ENCODE measurements at places on chromosomes 16 and 17.
A peak's percentile ranks its signal among the peaks of the same experiment; 100 is the strongest.

DNA sequence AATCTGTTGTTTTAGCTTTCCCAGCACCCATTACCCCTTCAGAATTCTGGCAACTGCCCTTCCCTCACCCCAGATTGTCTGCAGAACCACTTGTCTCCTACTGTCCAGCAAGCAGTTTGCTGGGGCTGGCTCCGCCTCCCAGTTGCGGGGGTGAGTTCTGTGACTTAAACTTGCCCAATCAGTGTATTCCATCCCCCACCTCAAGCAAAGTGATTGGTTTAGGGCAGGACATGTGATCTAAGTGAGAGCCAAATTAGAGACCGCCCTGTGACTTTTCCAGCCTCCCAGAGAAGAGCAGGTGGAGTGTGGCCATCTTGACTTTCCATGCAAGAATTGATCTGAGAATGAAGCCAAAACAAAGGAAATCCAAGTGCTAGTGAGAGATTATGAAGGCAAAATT, 22.7 kb upstream of the SRCIN1 start:
- DNase-seq: no peak

- DNase-seq: no peak
These were observed 87.2 kb downstream of the LITAF start for GRCh38 chr16:11499295-11500089.

DNA sequence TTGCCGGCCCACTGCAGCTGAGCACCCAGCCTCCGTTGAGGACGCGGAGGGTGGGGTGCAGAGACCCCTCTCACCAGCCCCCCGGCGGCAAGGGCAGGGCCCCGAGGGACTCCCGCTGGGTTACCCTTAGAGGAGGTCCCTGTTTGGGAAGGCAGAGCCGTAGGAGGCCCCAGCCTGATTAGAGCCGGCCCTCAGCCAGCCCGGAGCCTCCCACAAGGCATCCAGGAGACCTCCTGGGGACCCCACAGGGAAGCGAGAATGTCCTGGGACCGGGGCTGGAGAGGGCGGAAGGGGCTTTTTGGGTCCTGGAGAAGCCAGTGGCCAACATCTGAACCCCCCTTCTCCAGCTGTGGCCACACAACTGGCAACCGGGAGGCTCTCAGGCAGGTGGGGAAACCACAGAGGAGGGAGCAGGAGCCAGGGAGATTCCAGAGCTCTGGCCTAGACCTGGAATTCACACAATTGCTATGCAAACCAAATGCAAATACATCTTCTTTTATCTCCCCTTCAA, 21.7 kb upstream of the SP6 start:
- DNase-seq: no peak

- no peak for DNase-seq
These were observed 17.9 kb downstream of the SNX29 start for GRCh38 chr16:11994143-11995119.

GRCh38 chr17:1724869-1725641, 551 bp downstream of the WDR81 start:
- no peak for DNase-seq

DNA sequence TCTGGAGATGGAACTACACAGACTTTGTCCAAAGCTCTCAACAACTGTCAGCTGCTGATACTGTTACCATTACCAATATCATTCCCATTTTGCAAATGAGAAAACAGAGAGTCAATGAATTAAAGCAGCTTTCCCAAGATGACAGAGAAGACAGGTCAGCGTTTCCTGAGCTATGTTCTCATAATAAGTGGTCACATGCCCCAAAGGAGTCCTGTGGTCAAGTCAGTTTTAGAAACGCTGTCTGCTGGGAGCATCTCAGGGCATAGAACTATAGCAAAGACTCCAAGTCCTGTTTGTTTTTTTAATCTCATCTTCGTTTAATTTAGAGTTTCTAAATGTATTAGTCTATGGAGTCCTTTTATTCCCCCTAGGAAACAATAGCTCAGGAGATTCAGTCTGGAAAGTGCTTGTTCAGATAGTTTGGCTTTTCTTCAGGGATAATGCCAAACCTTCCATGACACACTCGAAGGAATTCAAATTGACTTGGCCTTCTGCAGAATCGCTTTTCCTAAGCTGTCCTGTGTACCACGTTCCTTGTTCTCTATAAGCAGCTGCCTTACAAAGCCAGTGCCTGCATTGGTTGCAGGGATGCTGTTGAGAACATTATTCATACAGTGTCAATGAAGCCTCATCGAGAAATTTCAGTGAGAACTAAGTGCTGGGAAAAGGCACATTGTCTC, 12.1 kb downstream of the CCDC42 start:
- no peak for DNase-seq

- DNase-seq: no peak
These were observed 74.1 kb downstream of the ASIC2 start for GRCh38 chr17:33218698-33219601.

- no peak for DNase-seq
These were observed 231.2 kb downstream of the PRKCA start for GRCh38 chr17:66533572-66533971.

- peak; percentile 60 for DNase-seq
These were observed at the start of gene MPP2 for GRCh38 chr17:43907425-43907981. TSS of gene MPP2 (minus strand) at chr17:43907536. CDS start at chr17:43904460, 3,076 bp downstream.

GRCh38 chr16:70258946-70259345, 7.2 kb upstream of the EXOSC6 start:
- no peak for DNase-seq

DNA sequence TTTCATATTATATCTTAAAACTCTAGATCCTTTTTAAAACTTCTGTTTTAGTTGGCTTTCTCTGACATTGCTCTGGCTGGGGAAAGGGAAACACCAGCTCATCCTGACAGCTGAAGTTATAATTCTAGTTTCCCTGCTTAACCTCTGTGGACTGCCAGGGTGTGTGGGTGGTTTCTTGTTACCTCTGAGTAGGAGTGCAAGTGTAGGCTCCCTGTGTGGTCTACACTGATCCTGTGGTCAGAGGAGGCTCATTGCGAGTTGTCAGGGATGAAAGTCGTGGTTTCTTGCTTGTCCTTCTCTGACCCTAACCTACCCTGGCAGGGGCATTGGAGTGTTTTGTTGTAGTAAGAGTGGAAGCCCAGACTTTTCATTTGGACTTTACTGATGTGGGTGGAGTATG, 221.0 kb downstream of the UTP18 start:
- no peak for DNase-seq

GRCh38 chr17:39667262-39667944, 850 bp upstream of the PNMT start:
- no peak for DNase-seq

- no peak for DNase-seq
These were observed 274.2 kb upstream of the SOX9 start for GRCh38 chr17:71846561-71847110.

DNA sequence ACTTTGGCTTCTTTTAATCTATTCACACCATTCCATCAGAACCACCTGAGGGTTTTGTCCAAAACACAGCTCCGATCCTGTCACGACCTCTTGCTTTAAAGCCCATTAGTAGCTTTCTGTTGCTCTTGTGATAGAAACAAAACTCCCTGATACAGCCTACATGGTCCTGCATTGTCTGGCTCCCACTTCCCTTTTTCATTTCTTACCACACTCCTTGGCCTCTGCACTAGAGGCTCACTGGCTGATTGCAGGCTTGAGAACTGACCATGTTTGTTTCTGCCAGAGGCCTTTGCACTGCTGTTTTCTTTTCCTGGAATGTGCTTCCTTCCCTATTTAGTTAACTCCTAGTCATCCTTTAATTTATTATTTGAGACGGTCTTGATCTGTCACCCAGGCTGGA, 23.7 kb downstream of the IST1 start:
- no peak for DNase-seq

GRCh38 chr17:21272881-21273792, 11.4 kb upstream of the MAP2K3 start:
- no peak for DNase-seq

DNA sequence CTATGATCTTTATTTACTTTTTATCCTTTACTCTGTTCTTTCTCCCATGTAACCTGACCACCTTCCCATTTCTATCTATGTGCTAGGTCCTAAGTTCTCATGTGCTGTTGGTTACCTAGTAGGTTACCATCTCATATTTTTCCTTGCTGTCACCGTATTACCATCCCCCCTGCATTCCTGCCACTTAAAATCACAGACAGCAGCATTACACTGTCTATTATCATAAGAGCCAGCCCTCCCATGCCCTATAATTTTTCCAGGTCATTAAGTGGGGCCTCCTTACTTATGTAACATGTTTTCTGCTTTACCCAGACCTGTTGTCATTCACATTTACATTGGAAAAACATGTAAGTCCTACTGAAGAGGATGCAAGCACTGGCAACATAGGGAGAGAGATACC, 202.9 kb downstream of the HS3ST3A1 start:
- DNase-seq: no peak

DNA sequence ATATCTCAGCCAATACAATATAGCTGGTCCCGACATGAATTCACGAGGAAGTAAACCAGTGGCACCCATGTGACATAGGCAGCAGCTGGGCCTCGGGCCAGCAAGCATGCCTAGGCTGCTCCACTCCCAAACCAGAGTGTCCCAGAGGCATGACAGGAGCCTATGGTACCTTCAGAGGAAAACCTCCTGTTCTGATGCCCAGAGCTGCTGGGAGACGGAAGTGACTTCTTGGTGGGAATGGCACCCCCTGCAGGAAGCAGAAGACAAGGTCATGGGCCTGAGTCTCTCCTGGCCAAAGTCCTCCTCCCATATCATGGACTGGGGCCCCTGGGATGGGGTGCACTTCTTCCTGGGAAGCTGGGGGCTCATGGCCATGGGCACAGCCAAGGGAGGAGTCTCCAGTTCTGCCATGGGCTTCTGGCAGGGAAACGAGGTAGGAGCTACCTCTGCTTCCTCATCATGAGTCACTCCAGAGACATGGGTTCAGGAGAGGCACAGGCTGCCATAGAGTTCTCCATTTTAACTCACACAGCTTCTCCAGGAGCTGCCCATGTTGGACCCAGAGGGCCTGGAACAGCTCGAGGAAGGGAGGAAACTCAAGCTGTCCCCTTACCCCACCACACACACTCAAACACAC, 13.4 kb downstream of the FBF1 start:
- no peak for DNase-seq

GRCh38 chr17:14746822-14747602, 446.1 kb downstream of the HS3ST3B1 start:
- no peak for DNase-seq

DNA sequence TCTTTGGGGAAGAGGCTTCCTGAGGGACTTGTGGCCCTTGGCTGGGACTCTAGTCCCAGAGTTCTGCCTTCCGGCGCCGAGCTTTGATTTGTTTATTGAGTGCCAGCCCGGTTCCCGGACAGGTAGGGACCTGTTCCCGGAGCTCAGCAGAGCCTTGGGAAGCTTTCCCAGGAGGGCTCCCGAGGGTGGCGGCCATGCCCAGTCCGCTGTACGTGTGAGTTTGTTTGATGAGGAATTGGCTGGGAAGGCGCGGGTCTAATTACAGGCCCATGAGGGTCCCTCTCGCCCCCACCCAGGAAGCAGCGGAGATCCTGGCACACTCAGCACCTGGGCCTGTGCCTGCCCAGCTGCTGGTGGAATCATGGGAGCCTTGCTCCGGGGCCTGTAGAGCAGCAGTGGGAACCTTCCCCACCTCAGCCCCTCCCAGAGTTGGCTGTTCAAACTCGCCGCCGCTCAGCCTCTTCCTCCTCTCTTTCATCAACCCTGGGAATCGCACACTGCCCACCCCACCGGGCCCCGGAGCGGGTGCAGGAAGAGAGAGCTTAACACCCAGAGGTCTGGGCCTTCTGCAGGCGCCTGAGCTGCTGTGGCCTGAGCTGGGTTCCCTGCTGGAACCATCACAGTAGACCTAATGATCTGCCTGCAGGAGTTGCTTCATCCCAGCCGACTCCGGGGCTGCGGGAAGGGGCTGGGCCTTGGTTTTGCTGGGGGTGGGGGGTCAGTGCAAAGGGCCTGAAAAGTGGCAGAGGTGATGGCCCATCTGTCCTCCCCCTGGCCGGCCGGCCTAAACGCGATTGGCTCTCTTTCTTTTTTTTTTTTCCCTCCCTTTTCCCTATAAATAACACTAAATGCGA, 313.7 kb downstream of the SEC14L1 start:
- DNase-seq: no peak

GRCh38 chr17:27384726-27385125, 71.5 kb upstream of the KSR1 start:
- DNase-seq: no peak

GRCh38 chr16:57837305-57838125, 35.2 kb upstream of the KIFC3 start:
- no peak for DNase-seq

GRCh38 chr17:773467-774312, 8.4 kb downstream of the GLOD4 start:
- DNase-seq: peak; percentile 28

GRCh38 chr16:68299571-68300453, 10.9 kb downstream of the SLC7A6OS start:
- DNase-seq: no peak

DNA sequence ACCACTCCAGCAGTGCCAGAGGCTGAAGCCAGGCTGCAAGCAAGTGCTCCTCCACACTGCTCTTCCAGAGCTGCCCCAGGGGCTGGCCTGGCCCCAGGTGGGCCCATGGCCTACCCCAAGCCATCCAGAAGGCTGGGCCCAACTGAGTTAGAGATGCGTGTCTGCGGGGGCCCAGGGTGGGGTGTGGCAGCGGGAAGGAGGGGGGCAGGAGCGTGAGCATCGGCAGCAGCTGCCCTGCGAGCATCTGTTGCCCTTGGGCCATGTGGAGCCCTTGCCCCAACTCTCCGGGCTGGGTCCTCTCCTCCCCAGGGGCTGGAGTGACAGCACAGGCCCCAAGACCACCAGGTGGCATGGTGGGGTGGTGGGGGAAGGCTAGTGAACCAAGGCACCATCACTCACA, 7.3 kb upstream of the SREBF1 start:
- no peak for DNase-seq

DNA sequence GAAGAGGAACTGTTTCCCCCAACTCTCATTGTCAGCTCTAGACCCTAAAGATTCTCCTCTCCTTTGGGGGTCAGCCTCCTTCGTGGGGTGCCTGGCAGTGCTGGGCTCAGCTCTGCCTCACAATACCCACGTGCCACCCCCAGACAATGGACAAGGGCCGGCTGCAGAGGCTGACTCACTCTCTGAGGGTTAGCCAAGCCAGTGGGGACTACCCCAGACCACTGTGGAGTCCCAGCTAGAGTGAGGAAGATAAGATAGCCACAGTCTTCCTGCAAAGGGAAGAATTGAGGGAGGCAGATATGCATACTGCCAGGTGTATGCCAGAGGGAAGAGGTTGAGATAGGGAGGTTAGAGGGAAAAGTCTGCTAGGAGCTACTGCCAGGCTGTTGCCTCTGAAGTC, 13.5 kb upstream of the MTMR4 start:
- DNase-seq: no peak

GRCh38 chr17:79659376-79659775, 48.5 kb upstream of the RBFOX3 start:
- no peak for DNase-seq

GRCh38 chr16:68022278-68022727, 729 bp downstream of the DDX28 start:
- DNase-seq: no peak

All from activated naive CD8-positive, alpha-beta T cell treated with anti-CD3 and anti-CD28 coated beads, Interleukin-2, amount 50 U/mL, for 24 hours (primary cell).